Activated effector memory CD4-positive, alpha-beta T cell treated with Interleukin-2 at 50 U/mL for 16 hours (primary cell): ENCODE measurements at places on chromosomes 7 and 10.
A peak's percentile ranks its signal among the peaks of the same experiment; 100 is the strongest.

DNA sequence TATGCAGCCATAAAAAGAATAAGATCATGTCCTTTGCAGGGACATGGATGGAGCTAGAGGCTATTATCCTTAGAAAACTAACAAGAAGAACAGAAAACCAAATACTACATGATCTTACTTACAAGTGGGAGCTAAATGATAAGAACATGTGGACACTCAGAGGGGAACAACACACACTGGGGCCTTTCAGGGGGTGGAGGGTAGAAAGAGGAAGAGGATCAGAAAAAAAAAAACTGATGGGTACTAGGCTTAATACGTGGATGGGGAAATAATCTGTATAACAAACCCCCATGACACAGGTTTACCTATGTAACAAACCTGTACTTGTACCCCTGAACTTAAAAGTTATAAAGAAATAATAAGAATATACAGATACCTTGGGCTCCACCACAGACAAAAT is 514.2 kb downstream of the ARL4A start:
- no peak for DNase-seq

DNA sequence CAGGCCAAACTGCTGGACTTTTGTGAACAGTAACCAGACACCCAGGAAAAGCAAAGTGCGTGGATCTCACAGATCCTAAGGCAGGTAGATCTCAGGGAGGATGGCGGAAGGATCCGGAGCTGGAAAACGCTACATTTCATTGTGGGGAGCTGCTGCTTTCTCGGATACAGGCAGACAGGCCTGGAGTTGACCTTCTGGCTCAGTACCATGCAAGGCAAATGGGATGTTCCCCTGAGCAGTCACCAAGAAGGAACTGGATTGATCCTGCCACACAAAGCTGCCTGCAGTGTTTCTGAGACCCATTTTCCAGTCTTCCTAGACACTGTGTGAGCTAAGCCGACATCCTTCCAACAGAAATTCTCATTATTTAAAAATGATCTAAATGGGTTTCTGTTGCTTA is 65.5 kb downstream of the ZRANB1 start:
- DNase-seq = no peak

DNA sequence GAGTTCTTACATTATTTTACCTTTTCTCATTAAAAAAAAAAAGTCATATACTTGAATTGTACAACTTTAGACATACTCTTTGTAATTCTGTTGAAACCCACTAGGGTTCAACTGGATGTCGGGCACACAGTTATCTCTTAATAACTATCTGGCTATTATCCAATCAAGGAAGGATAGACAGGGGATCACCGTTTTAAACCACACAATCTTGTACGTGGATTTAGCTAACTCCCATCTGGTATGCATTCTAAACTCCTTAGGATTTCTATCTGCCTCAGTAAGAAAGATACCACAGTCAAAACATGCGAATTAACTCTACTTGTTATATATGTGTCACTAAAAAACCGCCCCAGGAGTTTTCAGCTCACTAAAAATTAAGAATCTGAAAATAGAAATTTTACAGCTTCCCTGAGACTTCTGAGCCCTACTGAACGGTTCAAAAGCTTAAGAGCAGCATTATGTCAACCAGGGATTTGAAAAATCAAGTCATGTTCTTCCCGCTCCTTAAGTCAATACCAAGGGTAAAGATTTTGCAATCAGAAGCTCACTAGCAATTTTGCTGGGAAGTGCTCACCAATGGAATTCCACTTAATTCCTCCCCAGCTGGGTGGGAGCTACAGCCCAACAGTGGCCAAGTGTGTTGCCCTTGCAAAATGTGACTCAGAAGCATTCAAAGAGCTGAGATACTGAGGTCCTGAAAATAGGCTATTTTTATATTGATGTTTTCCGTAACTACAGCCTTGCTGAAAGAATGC is 267.0 kb downstream of the FRMD4A start:
- no peak for DNase-seq

DNA sequence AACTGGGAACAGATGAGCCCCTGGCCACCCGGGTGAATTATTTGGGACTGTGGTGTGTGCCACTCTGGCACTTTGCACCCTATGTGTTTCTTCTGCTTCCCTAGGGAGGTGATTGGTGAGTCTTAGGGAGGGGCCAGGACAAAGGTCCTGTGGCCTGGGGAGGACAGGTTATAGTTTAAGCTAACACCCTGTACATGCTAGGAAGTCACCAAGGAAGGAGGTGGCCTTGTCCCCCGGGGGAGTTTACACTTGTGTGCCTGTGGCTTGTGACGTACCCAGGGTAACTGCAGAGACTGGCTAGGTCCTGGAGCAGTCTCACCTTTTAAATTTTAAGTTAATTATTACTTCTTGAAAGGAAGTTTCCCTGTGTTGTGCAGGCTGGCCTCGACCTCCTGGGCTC is 196.2 kb downstream of the BAMBI start:
- no peak for DNase-seq

GRCh38 chr10:7410862-7411670 is at the start of gene SFMBT2:
SFMBT2 (minus strand) TSS chr10:7411034; CDS start chr10:7381898, 29,136 bp downstream.
- peak; percentile 46 for DNase-seq

DNA sequence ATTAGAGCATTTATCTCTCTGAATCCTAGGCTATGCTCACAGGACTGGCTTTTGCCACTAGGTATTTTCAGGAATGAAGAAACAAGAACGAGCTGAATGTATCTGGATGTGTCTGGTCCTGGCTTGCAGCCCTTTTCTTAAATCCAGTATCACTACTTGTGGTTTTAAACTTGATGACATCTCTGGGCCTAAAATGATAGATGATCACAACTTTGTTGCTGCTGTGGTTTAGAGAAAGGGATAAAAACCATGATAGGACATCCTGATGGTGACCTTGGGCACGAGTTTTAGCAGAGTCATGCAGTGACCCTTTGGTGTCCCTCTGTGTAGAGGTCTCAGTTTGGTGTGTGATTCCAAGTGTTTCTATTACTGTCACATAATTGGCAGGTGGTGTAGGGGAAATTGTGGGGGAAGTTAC is 31.7 kb upstream of the SEMA3C start:
- no peak for DNase-seq

- no peak for DNase-seq
Observed at GRCh38 chr7:77244222-77244934, 44.8 kb upstream of the FGL2 start.

DNA sequence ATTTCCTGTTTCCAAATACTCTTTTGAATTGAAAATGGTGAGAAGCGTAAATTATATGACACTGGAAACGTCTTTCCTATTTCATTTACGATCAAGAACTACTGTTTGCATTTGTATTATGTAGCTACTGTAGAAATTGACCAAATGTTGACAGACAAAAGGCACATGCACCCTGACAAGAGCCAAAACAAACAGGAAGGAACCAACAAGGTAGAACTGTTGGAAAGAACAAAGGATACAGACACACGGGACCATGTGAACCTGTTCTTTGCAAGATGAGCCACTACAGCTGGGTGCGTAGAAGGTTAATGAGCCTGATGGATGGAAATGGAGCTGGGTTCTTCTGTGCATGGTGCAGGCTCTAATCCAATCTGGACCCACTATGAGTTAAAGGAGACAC is 48.4 kb upstream of the FZD8 start:
- no peak for DNase-seq

- DNase-seq = no peak
Observed at GRCh38 chr7:139893461-139893860, 64.4 kb downstream of the TBXAS1 start.

DNA sequence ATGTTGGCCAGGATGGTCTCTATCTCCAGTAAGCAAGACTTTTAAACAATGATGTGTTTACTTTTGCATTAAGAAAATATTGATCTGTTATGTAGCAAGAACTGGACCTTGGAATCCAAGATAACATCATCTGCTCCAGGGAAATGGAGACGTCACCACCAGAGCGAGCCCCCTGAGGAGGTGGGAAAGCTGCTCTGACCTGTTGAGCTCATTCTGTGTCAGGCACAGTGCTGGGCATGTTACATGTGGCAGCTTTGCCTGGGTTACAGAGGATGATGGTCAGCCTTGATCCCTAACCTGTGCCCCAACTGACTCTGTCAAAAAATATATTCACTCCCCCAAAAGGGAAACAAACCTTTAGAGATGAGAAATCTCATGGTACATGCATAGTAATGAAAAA is 436.3 kb downstream of the SORCS1 start:
- no peak for DNase-seq

DNA sequence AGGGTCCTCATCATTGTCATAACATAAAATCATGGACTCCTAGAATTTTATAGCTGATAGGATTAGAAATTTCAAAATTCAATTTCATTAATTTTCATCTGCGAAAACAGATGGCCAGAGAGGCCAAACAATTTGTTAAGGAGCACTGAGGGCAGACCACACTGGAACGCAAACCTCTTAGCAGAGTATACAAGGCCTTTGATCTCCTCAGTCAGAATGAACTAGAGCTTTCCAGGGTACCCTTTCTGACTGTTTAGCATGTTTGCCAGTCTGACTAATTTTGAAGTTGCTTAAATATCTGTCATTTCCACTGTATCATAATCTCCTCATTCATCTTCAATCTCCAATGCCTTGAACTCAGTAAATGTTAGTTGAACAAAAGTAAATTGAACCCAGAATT is 41.9 kb upstream of the ATRNL1 start:
- DNase-seq = no peak

GRCh38 chr10:23994459-23995046 is 214.4 kb upstream of the KIAA1217 start:
- DNase-seq = no peak

DNA sequence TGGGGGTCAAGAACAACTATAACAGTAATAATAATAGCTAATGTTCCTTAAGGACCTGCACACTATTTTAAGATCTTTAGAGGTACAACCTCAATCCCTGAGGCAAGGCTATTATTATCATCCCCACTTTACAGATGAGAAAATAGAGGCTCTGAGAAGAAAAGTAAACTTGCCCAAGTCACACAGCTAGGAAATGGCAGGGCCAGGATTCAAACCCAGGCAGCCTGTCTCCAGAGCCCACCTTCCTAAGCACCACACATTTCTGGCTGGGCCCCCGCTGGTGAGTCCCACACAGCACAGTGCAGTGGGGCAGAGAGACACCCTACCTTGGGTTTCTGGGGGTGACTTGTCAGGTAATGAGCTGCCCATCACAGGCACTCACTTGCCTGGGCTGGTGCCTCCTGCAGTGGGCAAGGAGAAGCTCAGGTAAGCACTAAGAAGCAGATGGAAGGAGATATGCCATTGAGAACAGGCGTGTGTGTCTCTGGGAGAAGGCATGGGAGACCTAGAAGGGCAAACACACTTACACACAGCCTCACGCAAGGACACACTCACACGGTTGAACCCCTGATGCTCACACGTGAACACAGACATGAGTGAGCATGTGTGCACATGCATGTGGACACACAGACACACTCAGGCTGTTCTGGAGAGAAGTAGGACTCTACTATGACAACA is 104.4 kb upstream of the ZMIZ1 start:
- no peak for DNase-seq

DNA sequence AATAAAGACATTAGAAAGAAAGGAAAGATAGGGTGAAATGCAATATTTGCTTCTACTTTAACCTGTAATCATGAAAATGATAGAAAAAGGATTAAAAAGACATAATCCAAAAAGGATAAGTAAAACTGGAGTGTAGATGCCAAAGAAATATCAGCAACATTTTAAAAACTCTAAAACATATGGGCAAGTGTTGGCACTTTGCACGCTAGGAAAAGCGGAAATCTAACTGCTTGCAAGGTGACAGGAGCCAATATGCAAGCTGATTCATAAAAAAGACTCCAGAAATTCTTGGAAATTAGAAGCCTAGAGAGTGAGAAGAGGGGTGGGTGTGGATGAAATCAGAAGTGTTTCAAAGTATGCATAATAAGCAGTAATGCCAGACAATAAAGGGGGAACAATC is 161.1 kb downstream of the SEMA3E start:
- DNase-seq = no peak

DNA sequence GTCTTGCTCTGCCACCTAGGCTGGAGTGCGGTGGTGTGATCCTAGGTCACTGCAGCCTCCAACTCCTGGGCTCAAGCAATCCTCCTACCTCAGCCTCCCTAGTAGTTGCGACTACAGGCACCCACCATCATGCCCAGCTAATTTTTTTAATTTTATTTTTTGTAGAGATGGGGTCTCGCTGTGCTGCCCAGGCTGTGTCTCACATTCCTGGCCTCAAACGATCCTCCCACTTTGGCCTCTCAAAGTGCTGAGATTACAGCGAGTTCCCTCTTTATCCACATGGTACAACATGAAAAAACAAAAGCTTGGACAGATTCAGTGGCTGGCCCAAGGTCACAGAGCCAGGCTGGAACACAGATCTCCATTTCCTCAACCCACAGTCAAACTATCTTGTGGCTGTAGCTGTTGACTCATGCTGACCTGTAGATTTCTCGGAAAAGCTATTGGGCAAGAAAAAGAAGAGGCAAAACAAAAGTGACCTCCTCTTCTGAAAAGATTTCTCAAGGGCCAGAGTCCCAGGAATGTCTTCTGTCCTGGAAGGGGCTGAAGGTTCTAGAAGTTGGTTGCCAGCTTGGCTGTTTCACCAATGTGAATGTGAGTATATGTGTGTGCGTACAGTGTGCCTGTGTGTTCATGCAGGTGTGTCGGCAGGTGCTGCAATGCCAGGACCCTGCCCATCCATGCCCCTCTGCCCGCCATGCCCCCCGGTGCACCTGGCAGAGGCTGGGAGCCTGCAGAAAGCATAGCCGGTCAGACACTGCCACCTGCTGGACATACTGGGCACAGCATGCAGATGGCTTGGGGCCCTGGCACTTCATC is 28.4 kb downstream of the TMEM130 start:
- DNase-seq = peak; percentile 49

DNA sequence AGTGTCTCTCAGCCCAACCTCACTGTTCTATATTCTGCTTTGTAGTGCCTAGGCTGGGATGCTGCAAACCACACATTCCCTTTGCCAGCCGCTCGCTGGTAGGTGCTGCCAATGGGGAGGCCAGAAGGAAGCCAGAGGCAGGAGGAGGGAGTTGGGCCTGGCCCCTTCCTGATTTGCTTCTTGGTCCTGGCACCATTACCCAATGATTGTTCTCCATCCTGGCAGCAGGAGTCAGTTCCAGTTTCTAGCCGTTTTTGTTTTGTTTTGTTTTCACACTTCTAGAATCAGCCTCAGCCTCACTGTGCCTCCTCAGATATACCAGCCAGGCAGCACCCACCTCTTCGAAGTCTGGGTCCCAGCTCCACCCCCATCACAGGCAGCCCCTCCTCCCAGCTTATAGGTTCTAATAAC is 27.4 kb upstream of the LOXL4 start:
- DNase-seq = no peak

DNA sequence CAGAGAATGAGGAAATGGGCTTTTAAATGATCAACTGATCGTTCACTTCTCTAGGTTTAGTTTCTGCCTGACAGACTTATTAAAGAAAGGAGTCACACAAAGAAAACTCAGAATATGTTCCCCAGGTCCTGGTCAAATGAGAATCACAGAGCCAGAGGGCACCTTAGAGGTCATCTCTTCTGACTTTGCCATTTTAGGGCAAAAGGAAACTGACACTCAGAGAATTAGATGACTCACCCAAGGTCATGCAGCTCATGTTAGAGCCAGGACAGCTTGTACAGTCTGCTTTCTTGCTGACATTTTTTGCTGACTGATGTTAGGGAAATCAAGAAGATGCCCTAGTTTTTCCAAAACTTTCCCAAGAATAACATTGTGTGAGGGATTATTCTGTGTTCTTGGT is 312.7 kb upstream of the SP8 start:
- no peak for DNase-seq

GRCh38 chr7:7706556-7707172 is 11.7 kb downstream of the RPA3 start:
- DNase-seq = no peak
